Kidney glomerular epithelial cell (primary cell): ENCODE measurements at places on chromosomes 1 and 21.

- no peak for DNase-seq
Observed at GRCh38 chr21:43806017-43806710, 16.8 kb downstream of the RRP1 start.

DNA sequence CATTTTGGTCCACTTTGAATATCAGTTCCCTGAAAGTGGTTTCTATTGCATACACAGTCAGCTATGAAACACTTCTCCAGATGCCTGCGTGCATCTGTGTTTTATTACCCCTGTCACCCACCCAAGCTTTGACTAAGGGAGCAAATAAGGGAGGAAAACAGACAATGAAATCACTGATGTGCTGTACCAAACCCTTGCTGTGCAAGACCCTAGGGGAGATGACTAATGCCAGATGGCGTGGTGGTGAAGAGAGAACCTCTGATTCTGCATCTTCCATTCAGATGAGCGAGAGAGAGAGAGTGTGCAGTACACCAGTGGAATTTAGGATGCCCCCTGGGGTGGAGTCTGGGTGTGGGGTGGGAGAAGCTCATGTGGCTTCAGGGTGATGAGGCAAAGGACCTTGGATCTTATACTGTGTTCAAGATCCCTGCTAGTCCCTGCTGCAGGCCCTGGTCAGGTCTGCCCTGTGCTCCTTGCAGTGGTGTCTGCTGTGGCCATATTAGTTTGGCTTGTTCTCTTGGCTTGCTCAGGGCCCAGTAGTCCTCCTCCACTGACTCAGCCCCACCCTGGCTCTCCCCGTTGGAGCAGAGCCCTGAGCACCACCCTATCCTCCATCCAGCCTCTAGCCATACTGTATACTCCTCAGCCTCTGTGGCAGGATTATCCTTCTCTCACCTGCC, 18.5 kb downstream of the CLCA1 start:
- no peak for DNase-seq

GRCh38 chr1:114274621-114275317, 121.1 kb upstream of the SYT6 start:
- DNase-seq, result no peak

DNA sequence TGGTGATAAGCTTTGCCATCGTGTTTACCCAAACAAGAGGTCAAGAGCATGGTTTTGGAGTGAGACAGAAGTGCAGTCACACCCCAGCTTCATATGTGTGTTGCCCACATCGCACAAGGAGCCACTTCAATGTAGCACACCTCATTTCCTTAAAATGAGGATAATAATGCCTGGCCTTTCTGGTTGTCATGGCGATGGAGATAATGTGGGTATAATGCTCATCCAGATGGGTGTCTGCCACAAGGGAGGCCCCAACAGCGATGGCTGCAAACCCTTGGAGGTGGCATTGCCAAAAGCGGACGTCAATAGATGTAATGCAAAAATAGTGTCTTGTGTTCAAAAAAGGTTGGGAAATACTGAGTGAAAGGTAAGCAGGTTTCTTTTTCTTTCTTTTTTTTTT, 83.1 kb upstream of the AJAP1 start:
- no peak for DNase-seq

- no peak for DNase-seq
Observed at GRCh38 chr1:88330201-88330600, 353.9 kb upstream of the PKN2 start.

GRCh38 chr1:220828179-220828490, 41.4 kb downstream of the MTARC1 start:
- no peak for DNase-seq

- DNase-seq, result no peak
Observed at GRCh38 chr1:226661965-226662364, 77.1 kb downstream of the ITPKB start.

DNA sequence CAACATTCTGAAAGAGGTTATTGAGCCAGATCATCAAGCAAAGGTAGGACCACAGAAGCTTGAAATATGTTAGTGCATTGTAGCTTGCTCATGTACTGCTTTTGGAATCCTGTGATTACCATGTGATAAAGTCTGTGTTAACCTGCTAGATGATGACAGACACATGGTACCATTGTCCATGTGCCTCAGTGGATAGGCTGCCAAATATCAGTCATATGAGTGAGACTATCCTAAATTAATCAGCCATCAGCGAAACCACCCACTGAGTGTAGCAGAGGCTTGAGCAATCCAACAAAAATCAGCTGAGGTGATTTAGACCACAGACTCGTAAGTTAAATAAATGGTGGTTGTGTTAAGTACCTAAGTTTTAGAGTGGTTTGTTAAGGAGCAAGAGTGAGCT, 32.7 kb upstream of the CRB1 start:
- DNase-seq, result no peak

GRCh38 chr1:6499296-6499695, 7.8 kb upstream of the PLEKHG5 start:
- DNase-seq, result no peak

GRCh38 chr1:72357411-72357810, 75.1 kb upstream of the NEGR1 start:
- no peak for DNase-seq

DNA sequence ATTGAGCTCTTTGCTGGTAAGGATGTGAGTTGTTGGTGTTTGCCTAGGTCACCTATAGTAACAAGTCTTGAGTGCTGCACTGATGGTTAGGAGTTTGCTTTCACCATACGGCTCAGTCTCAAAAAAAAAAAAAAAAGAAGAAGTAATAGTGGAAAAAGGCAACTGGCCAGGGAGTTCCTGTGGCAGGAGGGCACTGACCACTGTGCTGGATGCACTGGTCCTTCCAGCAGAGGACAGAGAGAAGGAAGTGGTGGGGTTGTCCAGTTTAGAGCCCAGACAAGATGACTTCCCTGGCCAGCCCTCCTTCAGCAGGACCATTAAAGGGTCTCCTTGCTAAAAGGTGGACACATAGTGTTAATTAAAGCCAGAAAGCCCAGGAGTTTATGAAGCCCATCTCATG, 11.9 kb upstream of the PTCH2 start:
- no peak for DNase-seq

DNA sequence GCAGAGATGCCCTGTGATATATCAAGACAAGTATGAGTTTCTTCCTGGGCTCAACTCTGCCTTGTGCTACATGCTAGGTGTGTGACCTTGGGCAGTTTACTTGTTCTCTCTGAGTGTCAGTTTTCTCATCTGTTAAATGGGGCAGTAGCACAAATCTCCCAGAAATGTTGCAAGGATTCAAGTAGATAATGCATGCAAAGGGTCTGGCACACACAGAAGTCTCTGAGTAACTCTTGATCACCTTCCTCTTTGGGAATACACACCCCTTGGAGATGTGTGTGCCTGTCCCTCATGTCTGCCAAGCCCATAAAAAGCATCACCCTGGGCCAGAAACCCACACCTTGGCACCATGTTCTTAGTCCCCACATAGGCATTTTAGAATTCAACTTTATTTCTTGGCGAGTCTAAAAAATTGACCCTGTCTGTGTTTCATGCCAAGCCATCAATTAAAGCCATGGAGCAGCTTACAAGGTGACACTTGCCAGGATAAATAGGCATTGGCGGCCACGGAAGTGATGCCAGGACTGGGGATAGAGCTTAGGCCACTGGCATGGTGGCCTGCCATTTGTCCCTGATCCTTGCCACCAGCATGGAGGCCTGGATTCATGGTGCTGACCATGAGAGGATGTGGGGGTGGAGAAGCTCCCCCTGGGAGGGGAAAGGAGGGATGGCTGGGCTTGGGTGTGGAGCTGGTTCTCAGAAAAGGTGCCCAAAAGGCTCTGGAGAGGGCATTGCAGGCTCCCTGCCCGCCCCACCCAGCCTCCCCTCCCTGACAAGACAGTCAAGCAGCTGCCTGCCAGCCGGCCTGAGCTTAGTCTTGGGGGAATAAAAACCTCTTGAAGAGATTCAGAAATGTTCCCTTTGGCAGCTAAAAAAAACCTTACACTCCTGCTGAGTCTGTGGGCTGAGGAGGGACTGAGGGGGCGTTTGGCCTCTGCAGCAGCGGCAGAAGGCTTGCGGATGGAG, 118.0 kb upstream of the IPO9 start:
- DNase-seq, result no peak

GRCh38 chr1:147109762-147110161, 62.5 kb downstream of the PRKAB2 start:
- no peak for DNase-seq

GRCh38 chr1:152050886-152051675, 14.3 kb upstream of the S100A11 start:
- no peak for DNase-seq

GRCh38 chr1:10438677-10439163, 8.5 kb downstream of the CENPS start:
- DNase-seq, result no peak
